ENCODE measurements at places on chromosomes 16 and 17.

DNA sequence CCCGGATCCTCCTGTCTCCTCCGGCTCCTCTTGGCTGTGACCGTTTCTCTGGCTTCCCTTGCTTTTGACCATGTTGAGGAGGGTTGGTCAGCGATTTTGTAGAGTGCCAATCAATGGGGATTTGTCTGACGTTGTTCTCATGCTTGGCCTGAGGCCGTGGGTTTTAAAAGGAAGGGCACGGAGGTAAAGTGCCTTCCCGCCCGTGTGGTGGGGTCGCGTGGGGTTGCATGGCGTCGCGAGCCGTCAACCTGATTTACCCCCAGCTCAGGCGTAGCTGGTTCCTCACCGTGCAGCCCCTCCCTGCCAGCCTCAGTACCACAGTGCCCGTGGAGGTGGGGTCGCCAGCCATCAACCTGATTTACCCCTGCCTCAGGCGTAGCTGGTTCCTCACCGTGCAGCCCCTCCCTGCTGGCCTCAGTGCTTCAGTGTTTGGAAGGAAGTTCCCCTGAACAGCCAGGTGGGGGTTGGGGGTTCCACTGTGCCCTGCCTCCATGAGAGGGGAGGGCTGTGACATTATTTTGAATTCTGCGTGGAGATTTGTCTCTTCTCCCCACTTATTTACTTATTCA is 5.0 kb downstream of the TPSAB1 start:
- no peak for DNase-seq

GRCh38 chr17:21174713-21175112 is 39.2 kb downstream of the TMEM11 start:
- no peak for DNase-seq

GRCh38 chr17:6303664-6304063 is 131.3 kb downstream of the AIPL1 start:
- no peak for DNase-seq

DNA sequence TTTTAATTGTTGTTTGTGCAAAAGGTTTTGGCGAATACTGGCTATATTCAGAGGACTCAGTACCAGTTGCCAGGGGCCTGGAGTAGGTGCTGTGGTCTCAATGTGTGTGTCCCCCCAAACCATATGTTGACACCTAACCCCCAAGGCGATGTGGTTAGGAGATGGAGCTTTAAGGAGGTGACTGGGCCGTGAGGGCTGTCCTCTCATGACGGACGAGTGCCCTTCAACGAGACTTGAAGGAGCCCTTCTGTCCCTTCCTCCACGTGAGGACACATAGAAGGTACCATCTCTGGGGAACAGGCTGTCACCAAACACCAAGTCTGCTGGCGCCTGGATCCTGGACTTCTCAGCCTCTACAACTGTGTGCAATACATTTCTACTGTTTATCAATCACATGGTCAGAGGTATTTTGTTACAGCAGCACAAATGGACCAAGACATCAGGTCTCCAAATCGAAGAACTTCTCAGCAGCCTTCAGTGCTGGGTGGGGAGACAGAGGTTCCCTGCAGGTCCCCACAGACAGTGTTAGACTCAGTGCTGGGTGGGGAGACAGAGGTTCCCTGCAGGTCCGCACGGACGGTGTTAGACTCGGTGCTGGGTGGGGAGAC is 24.8 kb upstream of the METRNL start:
- no peak for DNase-seq

GRCh38 chr17:12046786-12047185 is 26.1 kb downstream of the MAP2K4 start:
- DNase-seq, result no peak

GRCh38 chr17:65191811-65192740 is 54.9 kb downstream of the RGS9 start:
- no peak for DNase-seq

DNA sequence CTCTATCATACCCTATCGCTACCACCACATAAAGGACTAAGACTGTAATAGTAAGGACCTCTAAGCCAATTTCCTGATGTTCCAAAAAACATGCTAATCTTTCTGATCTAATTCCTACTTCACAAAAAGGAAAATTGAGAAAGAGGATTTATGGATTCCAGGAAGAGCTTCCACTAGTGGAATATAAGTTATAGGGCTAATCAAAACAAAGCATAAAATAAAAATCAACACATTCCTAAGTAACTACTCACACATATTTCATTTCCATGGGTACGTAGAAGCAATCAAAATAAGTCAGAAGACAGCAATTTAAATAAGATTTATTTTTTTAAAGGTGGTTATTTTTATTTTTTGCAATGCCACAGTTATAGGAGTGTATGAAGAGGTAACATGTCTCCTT is 12.4 kb downstream of the CCDC43 start:
- DNase-seq, result no peak

GRCh38 chr17:5211458-5211857 is 19.8 kb upstream of the ZNF594 start:
- no peak for DNase-seq

DNA sequence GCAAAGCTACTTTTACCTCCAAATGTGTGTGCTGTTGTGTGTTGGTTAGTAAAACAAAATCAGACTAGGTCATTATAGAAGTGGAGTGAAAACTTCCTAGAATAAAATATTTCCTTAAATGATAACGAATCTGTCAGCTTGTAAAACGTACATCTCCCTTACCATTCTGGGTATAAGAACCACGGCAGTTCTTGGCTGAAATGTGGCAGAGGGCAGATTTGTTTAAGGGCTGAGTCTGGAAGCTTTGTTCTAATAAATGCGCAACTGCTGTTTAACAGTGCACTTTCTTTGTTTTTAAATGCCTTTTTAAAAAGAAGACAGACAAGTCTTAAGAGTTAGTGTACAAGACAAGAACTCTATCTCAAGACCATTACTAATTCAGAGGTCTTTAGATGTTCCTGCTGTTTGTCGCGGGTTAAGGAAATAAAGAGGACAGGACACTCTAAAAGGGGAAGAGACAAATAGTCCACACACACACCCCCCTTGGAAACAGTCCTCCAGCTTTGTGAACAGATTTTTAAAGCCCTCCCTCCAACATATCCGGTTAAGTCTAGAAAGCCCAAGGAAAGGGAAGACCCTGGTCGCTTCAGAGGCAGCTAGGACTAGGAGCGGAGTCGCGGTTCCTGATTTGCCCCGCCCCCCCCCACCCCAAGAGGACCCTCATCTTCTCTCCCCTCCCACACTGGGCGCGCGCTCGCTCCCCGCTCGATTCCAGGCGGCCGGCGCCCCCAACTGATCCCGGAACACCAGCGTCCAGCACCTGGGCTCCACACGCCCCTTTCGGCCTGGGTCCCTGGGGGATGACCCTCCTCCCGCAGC is 658 bp downstream of the SYNRG start:
- DNase-seq, result no peak

Measured in anterior cingulate cortex (tissue), 58 donors.